ENCODE measurements at places on chromosomes 1 and 21.
A peak's percentile ranks its signal among the peaks of the same experiment; 100 is the strongest.

GRCh38 chr1:107262467-107263286 is 121.8 kb downstream of the NTNG1 start:
- DNase-seq, result no peak

GRCh38 chr1:228016181-228016510 is 9.3 kb downstream of the WNT3A start:
- no peak for DNase-seq

DNA sequence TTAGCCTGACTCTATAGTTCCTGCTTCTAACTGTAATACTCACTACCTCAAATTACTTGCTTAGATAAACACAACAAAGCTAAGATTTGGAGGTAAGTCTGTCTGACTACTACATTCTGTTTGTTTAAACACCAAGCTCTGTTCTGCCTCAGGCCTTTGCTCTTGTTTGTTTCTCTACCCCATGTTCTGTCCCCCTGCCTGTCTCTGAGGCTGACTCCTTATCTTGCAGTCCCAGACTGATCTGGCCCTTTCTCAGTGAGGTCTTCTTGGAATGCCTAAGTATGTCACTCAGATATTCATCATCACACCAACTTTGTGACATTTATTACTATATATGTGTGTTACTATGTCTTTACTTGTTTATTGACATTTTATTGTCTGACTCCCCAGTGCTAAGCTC is 425.5 kb downstream of the LMO4 start:
- DNase-seq, result peak; percentile 92

GRCh38 chr1:186760446-186760845 is 68.3 kb upstream of the PLA2G4A start:
- no peak for DNase-seq

DNA sequence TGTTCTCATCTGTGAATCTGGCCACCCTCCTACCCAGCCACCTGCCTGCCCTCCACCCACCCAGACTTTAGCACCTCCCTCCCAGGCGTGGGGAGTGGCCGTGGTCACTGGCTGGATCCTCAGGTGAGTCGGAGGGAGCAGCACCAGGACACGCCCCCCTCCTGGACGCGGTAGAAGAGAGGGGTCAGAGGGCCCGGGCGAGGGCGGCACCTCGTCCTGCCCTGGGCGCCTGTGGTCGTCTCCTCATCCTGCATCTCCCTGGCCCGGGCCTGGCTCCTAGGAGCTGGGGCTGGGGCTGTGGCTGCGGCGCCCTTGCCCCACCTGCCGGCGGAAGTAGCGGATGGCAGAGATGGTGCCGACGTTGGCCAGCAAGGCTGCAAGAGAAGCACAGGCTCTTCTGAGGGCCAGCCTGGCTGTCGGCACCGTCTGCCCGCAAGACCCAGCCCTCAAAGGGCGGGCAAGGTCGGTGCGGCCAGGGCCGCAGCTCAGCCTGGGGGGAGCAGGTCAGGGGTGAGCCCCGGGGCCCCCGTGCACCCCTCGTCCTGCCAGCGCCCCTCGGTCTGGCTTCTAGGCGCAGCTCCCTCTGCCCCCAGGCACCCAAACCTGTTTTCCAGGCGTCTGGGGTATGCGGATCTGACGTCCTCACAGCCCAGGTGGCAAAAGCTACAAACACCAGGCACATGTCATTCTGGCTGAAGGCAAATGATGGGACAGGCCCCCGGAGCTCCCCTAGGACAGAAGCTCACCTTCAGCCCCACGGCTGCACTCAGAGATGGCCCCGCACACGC is 5.8 kb downstream of the PERM1 start:
- DNase-seq, result peak; percentile 74

- DNase-seq, result no peak
Observed at GRCh38 chr1:183279835-183280234, 93.8 kb downstream of the LAMC2 start.

- DNase-seq, result peak; percentile 33
Observed at GRCh38 chr1:109298666-109299557, 7.9 kb downstream of the MYBPHL start.

- DNase-seq, result peak; percentile 90
Observed at GRCh38 chr1:43529206-43529731, 1.4 kb upstream of the PTPRF start.

DNA sequence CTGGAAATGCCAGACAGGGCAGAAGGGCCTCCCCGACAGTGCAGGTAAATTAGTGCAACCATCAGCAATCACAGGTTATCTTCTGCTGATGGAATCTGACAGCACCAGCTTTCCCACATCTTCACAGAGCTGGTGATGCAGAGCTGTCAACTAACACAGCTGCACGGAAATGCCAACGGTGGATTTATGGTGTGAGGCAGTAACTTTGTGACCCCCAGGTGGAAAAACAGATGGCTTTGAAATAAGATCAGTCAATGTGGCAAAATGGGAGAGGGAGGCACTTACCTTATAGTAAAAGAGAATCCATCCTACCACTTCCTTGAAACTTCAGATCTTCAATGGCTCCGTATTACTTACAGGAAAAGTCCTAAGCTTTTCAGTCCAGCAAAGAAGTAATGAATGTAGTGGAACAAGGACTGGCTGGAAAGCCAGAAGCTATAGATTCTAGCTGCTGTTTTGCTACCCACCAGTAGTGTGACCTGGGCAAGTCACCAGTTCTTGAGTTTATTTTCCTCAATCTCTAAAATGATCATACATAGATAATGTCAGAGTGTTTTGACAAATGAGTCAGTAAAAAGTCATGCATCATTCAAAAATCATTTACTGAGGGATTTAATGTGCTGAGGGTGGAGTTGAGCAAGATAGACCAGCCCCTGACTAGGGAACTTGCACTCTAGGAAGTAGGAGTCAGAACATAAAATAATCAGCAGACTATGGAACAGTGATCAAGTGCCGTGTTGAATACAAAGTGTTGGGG is 245.7 kb upstream of the JUN start:
- no peak for DNase-seq

DNA sequence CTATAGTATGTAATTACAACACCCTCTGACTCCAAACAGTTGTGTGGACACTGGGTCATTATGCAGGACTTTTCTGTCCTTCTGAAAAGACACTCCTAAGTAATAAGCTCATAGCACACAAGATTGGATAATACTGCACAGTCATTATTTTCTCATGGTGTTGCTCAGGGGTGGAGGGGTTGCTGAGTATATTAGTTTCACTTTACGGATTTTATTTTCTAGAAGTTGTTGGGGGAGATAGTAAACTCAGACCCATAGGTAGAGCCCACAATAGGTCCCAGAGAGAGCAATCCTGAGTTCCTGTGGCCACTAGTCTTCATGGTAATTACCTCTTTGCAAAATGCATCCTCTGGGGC is 53.4 kb downstream of the DUSP10 start:
- peak; percentile 66 for DNase-seq

DNA sequence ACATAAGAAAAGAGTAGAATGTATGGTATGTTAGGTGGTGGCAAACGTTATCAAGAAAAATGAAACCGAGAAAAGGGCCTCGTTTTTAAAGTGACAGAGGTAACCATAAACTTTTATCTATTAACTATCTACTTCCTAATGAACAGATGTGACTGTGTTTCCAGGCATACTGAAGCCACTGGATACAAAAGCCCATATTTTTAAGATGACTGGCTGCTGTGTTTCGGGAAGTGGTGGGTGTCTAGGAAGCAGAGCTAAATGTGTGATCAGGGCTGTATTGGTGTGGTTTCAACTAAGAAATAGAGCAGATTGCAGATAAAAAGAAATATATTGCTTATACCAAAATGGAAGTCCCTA is 71.8 kb downstream of the CHRM3 start:
- no peak for DNase-seq

DNA sequence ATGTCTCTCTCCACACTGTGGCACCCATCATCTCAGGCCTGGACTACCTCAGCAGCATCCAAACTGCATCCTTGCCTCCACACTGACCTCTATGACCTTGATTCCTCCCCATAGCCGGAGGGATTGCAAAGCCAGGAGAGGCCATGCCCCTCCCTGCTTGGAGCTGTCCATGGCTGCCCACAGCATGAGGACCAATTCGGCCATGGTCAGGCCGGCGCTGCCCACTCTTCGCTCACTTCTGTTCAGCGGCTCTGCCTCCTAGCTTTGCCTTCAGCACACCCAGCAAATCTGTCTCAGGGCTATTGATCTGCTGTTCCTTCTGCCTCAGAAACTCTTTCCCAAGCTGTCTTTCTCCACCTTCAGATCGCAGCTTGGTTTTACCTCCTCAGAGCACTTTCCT is 94.5 kb downstream of the TNR start:
- no peak for DNase-seq

GRCh38 chr1:225777058-225777582 is 506 bp upstream of the SRP9 start:
- DNase-seq, result no peak

GRCh38 chr1:7403265-7404045 is 367.6 kb upstream of the VAMP3 start:
- no peak for DNase-seq
